ENCODE measurements at places on chromosomes 5 and 9.

- no peak for DNase-seq
Observed at GRCh38 chr9:107838766-107839165, 349.2 kb upstream of the KLF4 start.

- DNase-seq: no peak
Observed at GRCh38 chr5:62256161-62257019, 49.6 kb upstream of the KIF2A start.

DNA sequence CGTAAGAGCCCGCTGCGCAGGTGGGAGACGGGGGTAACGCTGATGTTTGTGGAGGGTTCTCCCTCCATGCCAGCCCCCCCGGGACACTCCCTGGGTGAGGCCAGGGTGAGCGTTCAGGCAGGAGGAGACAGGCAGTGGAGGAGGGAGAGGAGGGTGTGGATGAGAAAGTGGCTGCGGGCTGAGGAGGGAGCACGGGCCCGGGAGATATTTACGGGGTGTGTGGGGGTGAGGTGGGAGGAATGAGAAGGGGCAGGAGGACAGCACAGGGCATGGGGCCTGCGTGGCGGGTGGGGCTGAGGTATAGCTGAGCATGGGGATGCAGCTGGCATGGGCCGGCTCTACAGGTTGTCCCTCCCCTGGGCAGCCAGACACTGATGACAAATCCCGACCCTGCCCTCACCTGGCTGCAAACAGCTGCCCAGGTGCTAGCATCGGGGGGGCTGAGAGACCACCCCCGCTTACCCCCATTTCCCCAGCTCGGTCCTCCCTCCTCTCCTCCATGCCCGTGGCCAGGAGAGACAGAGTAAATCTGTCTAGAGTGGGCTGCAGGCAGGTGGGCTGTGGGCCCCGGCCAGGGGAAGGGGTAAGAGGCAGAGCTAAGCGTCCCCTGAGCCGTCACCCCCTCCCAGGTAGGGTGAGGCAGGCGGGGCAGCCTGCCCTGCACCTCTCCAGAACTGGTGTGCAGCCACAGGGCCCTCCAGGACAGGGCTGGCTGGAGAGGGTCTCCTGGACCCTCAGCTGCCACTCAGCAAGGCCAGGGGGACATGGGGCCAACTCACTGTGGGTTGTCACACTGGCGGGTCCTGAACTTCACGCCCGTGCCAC lies 79.2 kb downstream of the ZNF354C start:
- DNase-seq: no peak

- no peak for DNase-seq
Observed at GRCh38 chr9:34579104-34579807, 10.3 kb downstream of the CNTFR start.

- DNase-seq: no peak
Observed at GRCh38 chr9:94611638-94612068, 18.0 kb upstream of the FBP2 start.

Measured in iPS-NIHi11 (cell line).